ENCODE measurements at places on chromosomes 16 and 17.

- no peak for ATAC-seq
These were observed 31.6 kb downstream of the TEKT5 start for GRCh38 chr16:10663146-10663545.

- no peak for ATAC-seq
These were observed 86.4 kb upstream of the MYOCD start for GRCh38 chr17:12579288-12579687.

GRCh38 chr17:11900655-11901054 is 96.6 kb downstream of the ZNF18 start:
- ATAC-seq, result no peak

- ATAC-seq, result no peak
These were observed 35.8 kb upstream of the TEKT3 start for GRCh38 chr17:15377200-15377599.

DNA sequence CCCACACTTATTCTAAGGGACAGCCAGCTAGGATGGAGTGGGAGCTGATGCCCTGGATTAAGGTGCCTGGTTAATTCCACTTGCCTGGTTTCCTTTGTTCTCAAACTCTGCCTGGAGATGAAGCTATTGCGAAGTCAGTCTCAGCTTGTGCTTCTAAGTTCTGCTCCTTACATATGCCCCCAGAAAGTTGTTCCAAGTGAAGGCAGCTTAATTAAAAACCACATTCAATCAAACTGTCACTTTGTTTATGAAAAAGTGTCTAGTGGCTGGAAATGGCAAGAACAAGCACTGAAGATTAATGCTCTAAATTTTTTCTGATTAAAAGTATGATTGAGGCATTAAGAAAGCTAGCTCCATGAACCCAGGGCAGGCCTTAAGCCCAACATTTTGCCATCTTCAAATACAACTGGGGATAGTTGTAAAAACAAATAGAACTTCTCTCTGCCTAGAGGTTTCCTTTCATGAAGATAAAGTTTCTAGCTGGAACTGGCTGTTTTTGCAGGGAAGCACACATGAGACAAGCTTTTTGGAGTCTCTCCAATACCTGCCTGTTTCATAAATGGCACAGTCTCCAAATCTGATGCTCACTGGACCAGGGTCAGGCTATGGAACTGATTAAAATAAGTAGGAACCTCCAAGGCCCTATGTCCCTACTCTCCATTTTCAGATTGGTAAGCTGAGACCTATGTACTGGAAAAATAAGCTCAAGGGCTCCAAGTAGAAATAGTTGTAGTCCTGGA is 100.9 kb downstream of the GRIN2A start:
- ATAC-seq, result no peak

- ATAC-seq, result no peak
These were observed 138.8 kb downstream of the PRKCA start for GRCh38 chr17:66441101-66441661.

DNA sequence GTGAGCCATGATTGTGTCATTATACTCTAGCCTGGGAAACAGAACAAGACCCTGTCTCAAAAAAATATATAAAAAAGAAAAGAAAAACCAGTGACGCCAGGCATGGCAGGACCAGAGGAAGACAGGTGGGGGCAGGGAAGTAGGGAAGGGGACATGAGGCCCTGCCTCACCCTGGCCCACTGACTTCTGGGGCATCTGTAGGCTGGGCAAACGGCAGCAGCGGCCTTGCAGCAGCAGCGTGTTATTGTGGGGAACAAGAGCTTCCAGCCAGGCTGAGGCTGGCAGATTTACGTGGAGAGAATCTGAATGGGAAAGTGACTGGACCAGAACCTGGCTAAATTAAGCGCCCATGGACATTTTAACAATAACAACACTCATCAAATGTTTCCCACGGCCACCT is 19.4 kb downstream of the CMTM4 start:
- no peak for ATAC-seq

DNA sequence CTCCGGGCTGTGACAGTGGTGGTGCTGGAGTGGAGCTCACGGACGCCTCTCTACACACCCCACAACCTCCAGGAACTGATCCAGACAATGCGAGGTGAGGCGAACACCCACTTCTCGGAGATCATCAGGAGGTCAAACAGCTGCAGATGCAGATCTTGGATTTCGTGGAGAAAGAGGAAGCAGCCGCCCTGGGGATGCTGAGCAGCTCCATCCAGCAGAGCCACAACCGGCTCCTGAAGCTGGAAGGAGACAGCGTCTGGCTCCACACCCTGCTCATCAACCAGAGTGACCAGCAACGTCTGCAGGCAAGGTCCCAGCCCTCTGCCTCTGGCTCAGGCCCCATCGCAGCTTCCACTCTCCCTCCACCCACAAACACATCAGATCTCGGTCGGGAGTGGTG is 13.2 kb upstream of the SLC16A5 start:
- ATAC-seq, result no peak

GRCh38 chr17:58150394-58150793 is 2.2 kb downstream of the OR4D1 start:
- no peak for ATAC-seq

GRCh38 chr16:87374313-87374712 is 9.3 kb downstream of the FBXO31 start:
- ATAC-seq, result no peak

- ATAC-seq, result no peak
These were observed 13.0 kb upstream of the NETO2 start for GRCh38 chr16:47156680-47157215.

DNA sequence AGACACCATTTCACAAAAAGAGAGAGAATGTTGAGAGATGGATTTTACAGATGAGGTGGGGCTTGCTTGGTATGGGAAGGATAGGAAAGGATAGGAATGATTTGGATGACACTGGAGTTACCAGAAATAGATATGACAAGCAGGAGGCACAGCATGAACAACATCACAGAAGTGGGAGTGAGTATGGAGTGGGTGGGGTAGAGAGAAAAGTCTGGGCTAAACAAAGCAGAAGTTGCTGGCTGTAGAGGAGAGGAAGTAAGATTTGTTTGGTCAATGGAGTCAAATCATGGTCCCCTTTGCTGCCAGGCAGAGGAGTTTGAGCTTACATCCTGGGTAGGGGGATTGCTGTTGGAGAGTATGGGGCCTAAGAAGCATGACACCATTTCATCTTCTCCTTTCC is 101.7 kb downstream of the VAT1L start:
- no peak for ATAC-seq

DNA sequence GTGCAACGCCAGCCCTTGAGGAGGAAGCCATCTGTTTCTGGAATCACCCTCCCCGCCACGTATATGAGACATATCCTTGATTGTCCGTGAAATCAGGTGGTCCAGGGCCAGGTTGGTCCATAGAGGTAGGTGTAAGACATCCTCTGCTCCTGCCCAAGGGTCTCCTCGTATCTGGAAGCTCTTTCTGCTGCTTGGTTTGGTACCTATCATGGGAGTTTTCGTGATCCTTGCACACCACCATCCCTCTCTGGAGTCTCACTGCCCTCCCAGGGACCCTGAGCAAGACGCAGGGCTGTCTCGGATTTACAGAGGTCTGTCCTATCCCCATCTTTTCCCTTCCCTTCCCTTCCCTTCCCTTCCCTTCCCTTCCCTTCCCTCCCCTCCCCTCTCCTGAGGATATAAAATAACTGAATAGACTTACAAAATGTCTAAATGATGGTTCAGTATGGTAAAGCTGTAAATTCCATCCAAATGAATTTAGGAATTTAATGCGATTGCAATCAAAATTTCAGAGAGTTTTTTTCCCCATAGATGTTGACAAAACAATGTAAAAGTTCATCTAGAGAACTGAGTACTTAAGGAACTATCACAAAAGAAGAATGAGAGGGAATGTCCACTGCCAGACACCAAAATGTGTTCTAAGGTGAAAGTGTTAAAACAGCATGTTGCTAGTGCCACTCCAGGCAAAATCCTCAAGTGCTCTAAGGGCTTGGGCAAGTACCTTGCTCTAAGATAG is 2.0 kb upstream of the CCDC42 start:
- ATAC-seq, result no peak

DNA sequence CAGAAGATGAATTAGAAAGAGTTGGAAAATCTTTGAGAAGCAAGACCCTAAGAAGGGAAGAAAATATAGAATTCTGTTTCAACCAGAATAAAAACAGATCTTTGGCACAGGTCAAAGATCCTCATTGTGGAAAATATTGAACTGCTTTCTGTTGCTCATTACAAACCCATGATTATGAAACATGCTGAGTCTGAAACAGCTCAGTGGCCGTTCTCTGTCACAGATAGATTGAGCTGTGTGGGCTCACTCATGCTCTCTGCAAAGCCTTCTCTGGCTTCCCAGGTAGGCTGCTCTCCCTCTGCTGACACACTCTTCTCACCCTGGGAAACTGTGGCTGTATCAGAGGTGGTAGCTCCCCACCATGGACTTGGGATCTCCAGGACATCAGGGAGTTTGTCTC is 3.4 kb upstream of the KRT38 start:
- ATAC-seq, result peak; percentile 52

DNA sequence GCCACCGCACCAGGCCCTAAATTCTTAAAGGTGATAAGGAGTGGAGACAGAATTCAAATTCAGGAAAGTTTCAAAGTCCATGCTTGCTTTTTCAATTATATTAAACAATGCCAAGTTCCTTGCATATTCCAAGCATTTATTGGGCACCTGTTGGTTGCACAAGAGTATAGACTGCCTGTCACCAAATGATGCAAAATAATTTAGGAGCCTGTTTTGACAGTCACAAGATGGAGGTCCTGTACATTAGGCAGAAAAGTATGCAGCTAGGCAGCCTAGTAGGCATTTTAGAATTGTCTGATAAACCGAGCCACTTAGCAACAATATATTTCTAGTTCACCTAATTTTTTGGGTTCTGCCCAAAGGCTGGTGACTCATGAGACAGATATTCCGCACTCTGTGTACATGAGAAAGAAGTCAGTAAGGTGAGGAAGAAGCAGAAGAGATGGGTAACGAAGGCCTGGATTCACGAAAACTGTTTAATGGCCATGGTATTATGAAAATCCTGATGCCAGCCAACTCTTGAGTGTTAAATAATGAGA is 7.3 kb downstream of the ACACA start:
- no peak for ATAC-seq

- ATAC-seq, result peak; percentile 43
These were observed 56.2 kb downstream of the ADCY9 start for GRCh38 chr16:4060009-4060408.

- no peak for ATAC-seq
These were observed 105.0 kb downstream of the TANGO6 start for GRCh38 chr16:68948230-68948910.

DNA sequence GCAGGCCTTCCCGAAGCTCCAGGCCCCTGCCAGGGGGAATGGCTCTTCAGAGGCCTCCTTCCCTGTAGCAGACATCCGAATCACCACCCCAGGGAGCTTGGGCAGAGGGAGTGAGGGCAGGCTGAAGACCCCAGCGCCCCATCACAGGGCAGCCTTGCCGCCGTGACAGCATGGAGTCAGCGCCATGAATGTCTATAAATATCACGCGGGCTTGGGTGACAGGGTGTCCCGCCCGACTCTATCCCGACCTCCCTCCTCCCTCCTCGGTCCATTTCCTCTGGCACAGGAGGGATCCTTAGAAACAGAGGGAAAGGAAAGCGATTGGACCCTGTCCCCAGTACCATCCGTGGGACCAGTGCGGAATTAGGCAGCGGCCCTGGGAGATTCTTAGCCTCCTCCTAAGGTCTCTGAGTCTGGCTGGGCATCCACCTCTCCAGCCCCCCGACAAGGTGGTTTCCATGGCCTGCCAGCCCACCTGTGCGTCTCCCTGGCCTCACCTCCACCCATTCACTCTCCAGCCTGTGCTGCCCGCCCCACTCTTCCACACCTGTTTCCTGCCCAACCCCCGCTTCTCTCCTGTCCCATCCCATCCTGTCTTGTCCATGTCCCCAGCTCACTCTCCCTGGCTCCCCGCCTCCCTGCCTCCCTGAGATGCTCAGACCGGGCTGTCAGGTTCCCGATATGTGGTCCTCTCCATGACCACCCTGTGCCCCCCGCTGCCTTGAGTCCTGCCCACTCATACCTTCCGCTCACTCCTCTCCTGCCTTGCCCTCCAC is 5.1 kb downstream of the ATP2A1 start:
- ATAC-seq, result no peak

GRCh38 chr17:43907425-43907981 is at the start of gene MPP2:
MPP2 (minus strand) TSS chr17:43907536; CDS start chr17:43904460, 3,076 bp downstream.
- peak; percentile 55 for ATAC-seq

DNA sequence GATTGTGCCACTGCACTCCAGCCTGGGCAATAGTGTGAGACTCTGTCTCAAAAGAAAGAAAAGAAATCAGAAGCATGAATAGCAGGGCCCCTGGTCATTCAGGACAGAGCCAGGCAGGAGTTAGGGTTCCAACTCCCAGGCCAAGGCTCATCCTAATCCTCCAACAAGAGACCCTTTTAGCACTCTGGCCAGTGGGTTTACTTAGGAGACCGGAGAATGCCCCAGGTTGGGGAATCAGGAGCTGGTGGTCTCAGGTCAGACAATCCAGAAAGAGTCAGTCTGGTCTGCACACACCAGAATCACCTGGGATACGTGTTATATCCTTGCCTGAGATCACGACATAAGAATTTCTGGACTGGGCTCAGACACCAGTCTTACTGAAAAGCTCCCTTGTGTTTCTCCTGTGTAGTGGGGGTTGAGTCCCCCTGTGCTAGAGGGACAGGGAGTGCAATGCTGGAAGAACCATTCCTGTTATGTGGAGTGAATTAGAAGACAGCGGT is 48.7 kb downstream of the CCDC42 start:
- ATAC-seq, result no peak

DNA sequence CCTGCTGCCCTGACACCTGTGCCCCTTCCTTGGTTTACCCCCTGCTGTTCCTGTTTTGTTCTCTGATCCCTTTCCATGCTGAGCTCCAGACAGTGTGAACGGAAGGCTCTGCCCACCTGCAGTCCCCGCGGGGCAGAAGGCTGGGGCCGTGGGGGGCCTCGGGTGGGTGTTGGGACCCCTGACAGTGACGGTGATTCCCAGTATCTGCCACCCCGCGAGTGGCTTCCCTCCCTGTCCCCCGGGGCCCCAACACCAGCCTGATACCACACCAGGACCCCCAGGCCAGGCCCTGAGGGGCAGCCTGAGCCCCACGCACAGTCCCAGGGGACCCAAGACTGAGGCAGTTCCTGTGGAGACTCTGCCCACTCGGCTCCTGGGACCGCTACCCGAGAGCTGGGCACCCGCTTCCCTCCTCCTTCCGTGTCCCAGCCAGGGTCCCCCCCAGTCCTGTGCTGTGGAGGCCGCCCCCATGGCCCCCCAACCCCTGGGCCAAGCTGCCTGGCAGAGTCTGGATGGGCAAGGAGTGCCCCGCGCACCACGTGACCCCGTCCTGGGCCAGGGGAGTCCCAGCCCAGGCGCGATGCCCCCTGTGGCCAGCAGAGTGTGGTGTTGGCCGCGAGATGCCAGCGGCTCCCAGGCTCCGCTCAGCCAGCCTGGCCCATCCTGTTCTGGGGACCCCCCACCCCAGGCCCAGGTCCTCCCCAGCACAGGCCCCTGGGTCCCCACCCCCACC is 10.0 kb upstream of the C1QTNF8 start:
- ATAC-seq, result peak; percentile 57

GRCh38 chr17:75731716-75732498 is 10.6 kb downstream of the ITGB4 start:
- no peak for ATAC-seq

GRCh38 chr17:21239680-21240368 is 13.4 kb downstream of the NATD1 start:
- no peak for ATAC-seq

Measured in activated T-helper 17 cell treated with anti-CD3 and anti-CD28 coated beads, Interleukin-2, amount 50 U/mL, for 72 hours (primary cell).